CD4-positive, alpha-beta T cell (primary cell): ENCODE measurements at places on chromosomes 7 and 10. TPM values are rescaled to one million over a fixed set of nuclear protein-coding genes. Genes with fewer than 3 reads are reported as not detected.

SUN3 gene
- total RNA-seq: not detected

PVRIG gene
- 30.1 TPM for total RNA-seq

TEX47 gene
- total RNA-seq: not detected

NEBL gene
- total RNA-seq: 0.17 TPM

DOCK4 gene
- 0.38 TPM for total RNA-seq

ATAD1 gene
- 33.7 TPM for total RNA-seq

- no peak for DNase-seq
- H3K36me3 ChIP-seq: no peaks in the 10 kb centered on the region
- H3K27me3 ChIP-seq: no peaks in the 10 kb centered on the region
- H3K4me1 ChIP-seq: no peaks in the 10 kb centered on the region
Observed at GRCh38 chr7:30531286-30531685, 26.7 kb upstream of the GGCT start.

GRCh38 chr10:23293145-23293724 lies 51.4 kb downstream of the C10orf67 start:
- peak; percentile 24 for DNase-seq
- peaks cover 3% of the 10 kb centered on the region for H3K27me3 ChIP-seq
- H3K27ac ChIP-seq: no peak overlapping the region
- H3K4me1 ChIP-seq: no peaks in the 10 kb centered on the region

DNA sequence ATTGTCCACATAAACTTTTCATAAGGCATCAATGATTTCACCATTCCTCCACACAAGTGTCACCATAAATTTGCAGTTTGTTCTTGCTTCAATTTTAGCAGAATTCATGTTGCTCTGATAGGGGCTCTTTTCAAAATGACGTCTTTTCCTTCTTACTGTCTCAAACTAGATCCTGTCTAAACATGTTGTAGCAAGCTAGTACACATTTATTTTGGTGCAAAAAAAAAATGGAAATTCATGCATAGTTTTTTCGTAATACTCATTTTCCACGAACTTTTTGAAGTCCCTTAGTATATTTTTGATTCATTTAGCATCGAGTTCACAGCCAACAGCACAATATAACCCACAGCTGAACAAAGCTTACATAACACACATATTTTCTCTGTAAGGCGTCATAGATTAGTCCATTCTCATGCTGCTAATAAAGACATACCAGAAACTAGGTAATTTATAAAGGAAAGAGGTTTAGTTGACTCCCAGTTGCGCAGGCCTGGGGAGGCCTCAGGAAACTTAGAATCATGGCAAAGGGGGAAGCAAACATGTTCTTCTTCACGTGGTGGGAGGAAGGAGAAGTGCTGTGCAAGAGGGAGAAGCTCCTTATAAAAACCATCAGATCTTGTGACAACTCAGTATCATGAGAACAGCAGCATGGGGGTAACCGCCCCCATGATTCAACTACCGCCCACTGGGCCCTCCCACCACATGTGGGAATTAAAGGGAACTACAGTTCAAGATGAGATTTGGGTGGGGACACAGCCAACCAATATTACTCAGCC lies 301.5 kb downstream of the CCDC3 start:
- no peaks in the 10 kb centered on the region for H3K27me3 ChIP-seq
- DNase-seq: no peak

DNA sequence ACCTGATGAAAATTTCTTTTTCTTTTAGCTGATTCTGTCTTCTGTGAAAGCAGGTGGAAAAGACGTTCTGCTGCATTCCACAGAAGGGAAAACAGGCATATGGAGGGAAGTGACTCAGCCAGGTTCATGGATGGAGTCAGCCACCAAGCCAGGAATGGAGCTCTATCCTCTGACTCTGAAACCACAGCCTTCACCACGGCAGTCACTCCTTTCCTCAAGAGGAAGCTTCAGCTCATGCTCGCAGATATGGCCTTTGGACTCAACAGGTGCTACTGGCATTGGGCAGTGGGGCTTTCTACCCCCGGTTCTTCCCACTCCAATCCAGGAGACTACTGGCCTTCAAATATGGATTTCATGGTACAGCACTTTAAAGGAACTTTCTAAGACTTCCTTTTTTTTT lies 11.5 kb upstream of the PLAU start:
- H3K4me1 ChIP-seq: no peaks in the 10 kb centered on the region
- H3K27me3 ChIP-seq: peaks cover 5% of the 10 kb centered on the region
- H3K36me3 ChIP-seq: no peaks in the 10 kb centered on the region
- DNase-seq: no peak
- no peak overlapping the region for H3K4me3 ChIP-seq

DNA sequence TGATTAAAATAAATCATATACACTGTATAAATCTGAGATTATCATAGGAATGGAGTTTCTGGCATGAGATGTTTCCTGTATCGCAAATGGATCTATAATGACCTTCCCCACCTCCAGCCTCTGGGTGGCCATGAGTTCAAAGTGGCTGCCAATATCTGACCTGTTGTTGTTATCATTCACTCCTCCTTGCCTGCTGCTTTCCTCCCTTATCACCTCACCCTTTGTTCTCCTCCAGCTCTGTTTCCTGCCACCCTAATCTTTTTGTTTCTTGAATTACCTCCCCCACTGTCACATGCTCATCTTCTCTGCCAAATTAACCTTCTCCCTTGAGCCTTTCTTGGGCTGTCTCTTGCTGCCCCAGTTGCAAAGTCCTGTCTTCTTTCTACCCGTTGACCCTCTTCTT lies 12.0 kb downstream of the SCD start:
- no peak overlapping the region for H3K27ac ChIP-seq
- H3K36me3 ChIP-seq: no peaks in the 10 kb centered on the region
- H3K4me3 ChIP-seq: no peak overlapping the region
- H3K4me1 ChIP-seq: peaks cover 3% of the 10 kb centered on the region

DNA sequence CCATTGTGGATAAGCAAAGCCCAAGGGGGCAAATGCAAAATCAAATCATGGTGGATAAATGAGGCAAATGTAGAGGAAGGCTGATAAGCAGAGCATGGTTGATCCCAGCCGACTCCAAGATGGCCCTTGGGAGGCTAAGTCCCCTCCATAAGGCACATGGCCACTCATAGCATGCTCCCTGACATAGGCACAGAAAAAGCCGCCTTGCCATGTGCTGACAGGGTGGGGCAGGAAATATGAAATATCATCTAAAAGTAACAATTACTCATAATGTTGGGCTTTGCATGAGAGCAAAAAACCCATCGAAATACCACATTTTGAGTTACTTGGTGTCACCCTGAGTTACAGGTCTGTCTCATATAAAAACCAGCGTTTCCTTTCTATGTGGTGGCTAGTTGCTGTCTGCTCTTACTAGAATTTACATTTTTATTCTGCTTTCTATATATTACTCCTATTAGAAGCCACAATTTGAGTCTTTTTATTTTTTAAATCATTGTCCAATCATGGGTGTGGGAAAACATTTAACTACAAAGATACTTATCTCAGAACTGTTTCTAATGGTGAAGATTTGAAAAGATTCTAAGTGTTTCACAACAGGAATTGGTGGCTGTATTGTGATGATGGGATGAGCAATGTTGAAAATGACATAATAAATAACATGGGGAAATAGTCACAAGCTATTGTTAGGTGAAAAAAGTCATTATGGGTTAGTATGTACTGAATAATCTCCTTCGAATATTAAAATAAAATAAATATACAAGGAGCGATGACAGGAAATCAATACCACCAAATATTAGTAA lies 102.7 kb downstream of the CUBN start:
- H3K4me1 ChIP-seq: peaks cover 66% of the 10 kb centered on the region
- no peaks in the 10 kb centered on the region for H3K36me3 ChIP-seq
- peak overlapping the region; percentile 83 for H3K27ac ChIP-seq

DNA sequence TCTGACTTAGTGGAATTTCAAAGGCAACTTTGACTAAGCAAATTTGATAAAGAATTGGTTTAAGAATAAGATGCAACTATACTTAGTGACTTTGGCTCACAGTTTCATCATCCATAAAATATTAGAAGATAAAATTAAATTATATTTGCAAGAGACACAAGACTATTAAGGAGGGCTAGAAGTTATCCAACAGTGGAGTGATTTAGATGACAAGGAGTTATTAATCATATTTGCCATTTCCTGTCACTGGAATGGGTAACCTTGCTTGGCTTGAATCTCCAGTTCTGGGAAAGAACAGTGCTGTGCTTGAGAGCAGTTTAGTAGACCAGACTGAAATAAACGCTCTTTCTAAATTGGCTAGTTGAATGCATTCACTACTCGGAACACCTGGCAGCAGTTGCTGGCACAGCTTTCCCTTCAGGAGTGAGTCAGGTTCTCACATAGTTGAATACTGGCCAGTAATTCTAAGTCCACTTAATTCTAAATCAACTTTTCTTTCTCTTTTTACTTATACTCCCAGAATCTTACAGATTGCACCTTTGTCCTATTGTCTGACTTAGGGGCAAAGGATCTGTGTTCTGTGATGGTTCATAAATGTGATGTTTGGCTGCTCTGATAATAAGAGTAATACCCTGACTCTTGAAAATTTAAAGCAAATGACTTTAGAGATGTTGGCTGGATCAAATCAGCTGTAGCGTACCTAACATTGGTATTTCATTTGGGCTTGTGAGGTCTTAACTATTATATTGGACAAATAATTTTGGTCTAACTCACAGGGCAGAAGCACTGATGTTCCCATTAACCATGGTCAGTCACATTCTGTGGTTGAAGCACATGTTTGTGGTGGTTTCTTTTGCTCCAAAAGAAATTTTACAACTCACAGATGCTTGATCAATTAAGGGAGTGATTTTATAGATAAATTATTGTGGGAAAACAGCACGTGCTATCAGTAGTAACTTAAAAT lies 16.6 kb downstream of the STMP1 start:
- no peak for DNase-seq
- no peak overlapping the region for H3K4me3 ChIP-seq
- no peaks in the 10 kb centered on the region for H3K4me1 ChIP-seq
- H3K27ac ChIP-seq: no peak overlapping the region
- peaks cover 37% of the 10 kb centered on the region for H3K36me3 ChIP-seq

- no peaks in the 10 kb centered on the region for H3K36me3 ChIP-seq
- no peaks in the 10 kb centered on the region for H3K27me3 ChIP-seq
Observed at GRCh38 chr10:119706521-119707278, 19.1 kb upstream of the INPP5F start.
